BJ (cell line): ENCODE measurements at places on chromosomes 6 and 20.

DNA sequence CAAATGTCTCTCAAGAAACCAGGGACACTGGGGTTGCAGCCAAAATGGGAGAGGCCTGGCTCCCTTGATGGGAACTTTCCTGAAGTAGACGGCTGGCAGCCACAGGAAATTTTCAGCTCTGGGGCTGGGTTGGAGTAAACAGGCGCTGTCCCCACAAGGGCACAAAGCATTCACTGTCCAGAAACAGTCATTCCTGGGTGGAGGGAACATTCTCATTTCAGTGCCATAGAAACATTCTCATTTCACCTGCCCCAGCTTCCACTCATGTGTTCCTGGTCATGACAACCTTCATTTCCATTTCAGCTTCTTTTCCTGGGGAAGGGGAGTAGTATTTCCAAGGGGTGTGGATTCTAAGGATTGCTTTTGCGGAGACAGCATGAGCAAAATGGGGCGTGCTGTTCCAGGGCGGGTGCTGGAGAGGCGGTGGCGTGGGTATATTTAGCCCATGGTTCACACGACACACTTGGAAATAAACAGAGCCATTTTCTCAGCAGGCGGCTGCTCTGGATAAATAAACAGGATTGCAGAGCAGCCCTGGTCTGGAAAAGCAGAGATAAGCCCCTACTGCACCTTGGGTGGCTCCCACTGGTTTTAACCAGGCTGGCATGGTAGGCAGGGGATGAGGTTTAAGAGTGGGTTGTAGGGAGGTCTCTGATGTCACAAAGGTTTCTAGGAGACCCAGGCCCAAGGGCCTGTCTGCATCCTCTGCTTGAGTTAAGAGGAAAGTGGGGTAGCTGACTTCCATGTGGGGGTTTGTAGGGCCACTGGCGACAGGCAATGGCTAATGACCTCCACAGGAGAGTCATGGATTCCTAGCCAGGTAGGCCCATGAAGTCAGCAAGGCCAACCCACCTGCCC is 32.9 kb downstream of the COX4I2 start:
- DNase-seq = no peak

DNA sequence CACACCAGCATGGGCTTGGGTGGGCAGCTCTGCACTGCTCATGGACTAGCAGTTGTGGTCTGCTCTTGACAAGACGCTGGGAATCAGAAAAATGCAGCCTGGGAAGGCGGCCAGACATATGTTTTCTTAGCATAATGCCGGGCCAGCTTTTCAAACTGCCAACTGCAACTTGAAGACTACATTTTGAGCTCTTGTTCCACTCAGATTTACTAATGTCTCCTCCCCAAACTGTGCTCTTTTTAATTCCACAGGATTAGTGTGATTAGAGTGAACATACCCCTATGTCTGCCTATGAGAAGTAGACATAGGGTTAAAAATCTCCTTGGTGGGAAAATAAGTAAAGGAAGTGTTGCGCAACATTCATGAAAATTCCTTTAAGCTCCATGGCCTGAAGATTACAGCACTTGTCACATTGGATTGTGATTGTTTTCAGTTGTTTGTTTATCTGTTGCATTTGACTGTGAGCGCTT is 5.3 kb upstream of the FNDC1 start:
- no peak for DNase-seq

GRCh38 chr6:110324548-110324947 is 33.6 kb downstream of the METTL24 start:
- DNase-seq = no peak

GRCh38 chr20:39880890-39881289 is 808.1 kb downstream of the MAFB start:
- no peak for DNase-seq
